Immature natural killer cell (primary cell): ENCODE measurements at places on chromosomes 11 and 22.

GRCh38 chr11:18710545-18710944, 12.0 kb downstream of the TMEM86A start:
- DNase-seq: no peak

DNA sequence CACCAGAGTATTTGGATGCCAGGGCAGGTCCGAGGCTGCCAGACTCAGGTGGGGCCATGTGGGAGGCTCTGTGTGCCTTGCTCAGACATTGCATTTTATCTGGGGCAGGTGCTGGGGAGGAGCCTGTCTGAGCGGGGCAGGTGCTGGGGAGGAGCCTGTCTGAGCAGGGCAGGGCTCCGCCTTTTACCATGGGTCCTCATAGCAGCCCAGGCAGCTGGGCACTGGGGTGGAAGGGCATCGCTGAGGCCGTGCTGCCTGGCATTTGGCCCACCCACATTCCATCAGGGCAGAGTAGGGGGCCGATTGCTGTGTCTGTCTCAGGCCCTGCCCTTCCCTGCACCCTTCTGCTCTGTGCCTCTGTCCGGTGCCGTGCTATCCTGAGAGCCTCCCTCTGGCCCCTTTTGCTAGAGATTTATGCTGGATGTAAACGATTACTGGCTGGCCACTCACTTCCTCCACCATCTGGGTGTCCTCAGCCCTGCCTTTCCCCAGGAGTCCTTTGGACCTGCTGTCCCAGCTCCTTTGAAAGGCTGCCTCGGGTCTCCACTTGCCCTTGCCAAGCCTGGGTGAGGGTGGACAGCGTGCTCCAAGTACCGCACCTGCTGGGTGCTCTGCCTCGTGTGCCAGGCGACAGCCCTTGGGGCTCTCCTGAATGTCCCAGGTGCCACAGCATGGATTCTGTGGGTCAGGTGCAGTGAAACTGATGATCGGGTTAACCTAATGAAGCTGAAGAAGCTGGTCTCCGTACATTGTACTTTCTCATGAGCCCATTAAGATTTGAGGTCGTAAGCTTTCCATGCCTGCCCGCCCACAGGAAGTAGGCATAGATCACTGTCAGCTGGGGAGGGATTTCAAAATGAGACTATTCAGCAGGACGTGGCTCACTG, 281.6 kb downstream of the TBC1D22A start:
- no peak for DNase-seq

- DNase-seq: no peak
Observed at GRCh38 chr11:68442433-68442832, 18.1 kb upstream of the PPP6R3 start.

GRCh38 chr11:96103721-96104120, 179.8 kb upstream of the MTMR2 start:
- no peak for DNase-seq

DNA sequence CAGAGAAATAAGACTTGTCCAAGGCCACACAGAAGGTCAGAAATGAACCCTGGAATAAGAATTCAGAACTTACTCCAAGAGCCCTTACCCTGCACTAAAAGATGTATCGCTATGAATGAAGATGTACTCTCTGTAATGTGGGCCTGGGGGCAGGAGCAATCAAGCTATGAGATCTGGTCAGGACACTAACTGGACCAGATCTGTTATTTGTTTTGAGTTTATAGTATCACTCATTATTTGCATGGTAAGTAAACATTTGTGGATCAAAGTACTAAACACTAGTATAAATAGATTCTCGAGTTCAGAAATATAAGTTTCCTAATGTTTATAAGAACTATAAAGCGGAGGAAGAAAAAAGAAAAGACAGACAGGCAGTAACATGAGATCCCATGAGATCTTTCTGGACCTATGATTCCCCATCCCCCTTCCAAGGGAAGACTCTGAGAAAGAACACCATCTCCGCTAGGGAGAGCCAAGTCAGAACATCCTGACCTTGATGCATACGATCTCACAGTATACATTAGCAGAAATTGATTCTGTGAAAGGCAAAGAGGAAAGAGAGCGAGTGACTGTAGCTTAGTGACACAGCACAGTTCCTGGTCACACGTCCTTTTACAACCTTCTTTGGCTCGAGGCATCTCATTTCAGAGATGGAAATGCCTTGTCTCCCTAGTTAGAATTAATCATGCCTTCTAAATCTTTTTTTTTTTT, 71.2 kb downstream of the USP35 start:
- DNase-seq: no peak

DNA sequence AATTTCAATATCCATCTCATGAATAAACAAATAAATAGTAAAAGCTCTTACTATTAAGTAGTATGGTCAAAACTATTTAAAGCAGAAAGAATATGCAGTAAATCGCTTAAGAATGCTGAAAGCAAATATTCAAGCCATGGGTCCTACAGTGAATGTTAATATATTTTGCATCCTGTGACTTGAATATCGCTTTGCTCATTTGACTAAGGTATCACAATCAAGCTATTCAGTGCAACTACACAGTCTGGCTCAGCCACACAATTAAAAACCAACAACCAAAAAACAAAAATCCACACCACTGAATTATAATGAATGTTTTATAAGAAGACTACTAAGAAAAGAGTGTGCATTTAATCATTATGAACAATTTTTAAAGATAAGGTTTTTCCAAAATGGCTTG, 45.3 kb downstream of the RAB6A start:
- no peak for DNase-seq

- no peak for DNase-seq
Observed at GRCh38 chr11:124081483-124081882, 33.8 kb upstream of the VWA5A start.

GRCh38 chr11:76554767-76555166, 109.9 kb downstream of the EMSY start:
- DNase-seq: no peak

DNA sequence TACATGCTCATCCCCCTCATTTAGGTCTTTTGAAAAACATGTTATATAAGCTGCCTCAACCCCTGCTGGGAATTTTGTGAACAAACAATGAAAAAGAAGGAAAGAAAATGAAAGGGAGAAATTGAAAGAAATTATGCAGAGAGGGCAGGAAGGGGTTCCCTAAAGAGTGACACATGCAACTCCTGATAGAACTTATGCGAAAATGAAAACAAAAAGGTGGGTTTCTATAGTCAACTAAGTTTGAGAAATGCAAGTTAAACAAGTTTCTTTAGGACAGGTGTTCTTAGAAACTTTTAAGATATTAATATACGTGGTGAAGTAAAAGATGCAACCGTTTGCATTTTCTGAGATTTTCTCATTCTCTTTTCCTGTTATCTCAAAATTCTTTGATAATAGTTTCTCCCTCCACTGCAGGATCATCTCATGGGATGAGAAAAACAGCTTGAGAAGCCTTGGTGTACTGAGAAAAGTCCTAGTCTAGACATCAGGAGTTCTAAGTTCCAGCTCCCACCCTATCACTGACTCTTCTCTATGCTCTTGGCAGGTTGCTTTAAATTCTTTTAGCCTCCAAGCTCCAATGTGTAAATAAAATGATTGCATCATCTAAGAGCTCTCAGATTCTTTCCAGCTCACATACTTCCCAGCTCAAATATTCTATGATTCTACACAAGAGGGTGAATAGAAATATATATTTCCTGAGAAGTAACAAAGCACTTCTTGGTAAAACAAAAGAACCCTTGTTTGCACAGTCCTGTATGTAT, 109.2 kb downstream of the FAM76B start:
- DNase-seq: no peak

DNA sequence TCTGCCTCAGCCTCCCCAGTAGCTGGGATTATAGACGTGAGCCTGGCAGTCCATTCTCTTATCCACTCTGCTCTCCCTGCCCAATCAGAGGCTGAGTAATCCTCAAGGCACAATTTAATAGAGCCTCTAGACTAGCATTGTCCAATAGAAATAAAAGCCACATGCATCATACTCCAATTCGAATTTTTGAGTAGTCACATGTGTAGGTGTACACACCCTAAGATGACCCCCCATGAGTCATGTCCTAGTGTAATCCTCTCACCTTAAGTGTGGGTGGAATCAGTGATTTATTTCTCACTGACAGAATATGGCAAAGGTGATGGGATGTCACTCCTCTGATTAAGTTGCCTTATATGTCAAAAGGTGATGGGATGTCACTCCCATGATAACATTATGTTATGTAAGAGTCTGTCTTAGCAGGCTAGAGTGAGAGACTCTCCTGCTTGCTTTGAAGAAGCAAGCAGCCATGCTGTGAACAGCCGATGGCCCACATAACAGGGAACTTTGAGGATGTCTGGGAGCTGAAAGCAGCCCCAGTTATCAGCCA, 61.3 kb downstream of the MN1 start:
- no peak for DNase-seq

DNA sequence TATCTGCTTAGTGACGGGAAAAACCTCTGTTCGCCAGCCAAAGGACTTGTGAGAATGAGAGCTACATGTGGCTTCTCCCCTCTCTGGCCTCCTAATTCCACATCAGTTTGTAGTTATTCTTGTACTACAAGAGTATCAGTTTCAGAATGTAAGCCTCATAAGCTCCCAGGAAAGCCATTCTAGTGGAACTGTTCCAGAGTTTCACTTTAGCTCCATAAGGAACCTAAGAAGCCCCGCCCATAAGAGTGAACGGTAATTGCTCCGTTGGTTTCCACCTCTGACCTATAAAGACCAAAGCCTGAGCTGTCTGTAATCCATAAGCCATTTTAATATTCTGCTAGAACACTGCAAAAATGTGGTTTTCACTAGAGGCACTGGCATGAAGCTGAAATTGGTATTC, 53.0 kb downstream of the SIK3 start:
- DNase-seq: no peak

DNA sequence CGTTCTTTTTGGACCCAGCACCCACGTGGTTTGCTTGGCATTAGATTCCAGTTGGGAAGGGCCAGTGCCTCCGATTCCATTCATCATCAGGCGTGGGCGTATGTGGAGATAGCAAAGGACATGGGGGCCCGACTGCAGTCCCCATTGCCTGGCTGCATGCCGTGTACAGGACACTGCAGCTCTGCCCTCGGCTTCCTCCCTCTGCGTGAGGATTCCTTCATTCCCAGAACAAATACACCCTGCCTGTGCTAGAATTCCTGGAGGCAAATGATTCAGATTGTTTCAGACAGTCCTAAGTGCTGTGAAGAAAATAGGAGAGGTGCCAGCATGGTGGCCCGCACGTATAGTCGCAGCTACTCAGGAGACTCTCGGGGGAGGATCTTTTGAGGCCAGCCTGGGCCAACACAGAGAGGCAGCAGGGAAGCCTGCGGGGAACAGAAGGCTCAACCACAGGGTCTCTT, 15.4 kb downstream of the DERL3 start:
- no peak for DNase-seq

DNA sequence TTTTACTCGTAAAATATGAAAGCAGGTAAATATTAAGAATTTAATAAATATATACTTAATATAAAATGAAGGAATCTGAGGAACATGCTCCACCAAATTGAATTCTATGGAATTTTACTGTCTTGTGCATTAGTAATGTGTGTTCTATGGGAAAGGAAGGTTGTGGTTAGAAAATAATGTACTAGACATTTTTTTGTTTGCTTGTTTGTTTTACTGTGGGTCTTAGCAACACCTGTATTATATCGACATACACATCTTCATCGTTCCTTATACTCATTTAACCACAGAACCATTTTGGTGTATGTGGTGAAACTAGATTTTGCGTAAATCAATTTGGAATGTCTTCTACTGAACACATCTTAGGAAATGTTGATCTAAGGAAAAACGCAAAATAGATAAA, 114.1 kb upstream of the MTMR2 start:
- no peak for DNase-seq

DNA sequence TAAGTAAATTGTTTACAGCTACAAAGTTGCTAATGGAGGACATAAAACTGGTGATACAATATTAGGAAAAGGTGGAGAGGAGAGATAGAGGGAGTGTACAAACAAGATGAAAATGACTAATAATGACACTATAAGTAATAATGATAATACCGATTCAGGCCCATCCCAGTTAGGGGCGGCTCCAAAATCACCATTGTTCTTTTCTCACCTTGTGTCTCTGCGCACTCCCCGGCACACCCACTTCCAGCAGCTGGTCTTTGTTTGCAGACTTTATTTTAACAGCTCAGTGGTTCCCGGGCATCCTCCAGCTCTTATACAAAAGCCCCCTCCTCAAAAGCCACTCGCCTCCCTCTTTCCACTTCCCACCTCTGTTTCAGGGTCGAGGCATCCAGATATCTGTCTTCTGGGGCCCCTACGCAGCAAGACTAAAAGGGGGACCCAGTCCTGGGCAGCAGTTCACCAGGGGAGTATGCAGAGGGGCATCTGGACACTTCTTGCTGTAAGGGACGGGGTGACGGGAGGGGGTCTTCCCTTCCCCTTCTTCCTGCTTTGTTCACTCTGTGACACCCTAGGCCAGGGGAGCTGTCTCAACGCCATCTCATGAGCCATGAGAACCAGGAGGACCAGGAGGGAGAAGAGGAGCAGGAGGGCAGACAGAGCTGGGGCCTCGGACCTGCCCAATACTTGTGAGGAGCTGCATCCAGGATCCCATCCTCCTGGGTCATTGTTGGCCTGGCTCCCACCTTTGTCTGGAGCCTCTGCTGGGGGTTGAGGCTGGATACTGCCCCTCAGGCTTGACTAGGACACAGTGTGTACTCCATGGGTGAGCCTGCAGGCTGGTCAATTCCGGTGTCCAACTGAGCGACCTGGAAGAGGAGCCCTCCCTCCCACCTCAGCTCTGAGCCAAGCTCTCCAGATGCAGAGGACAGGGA, 2.7 kb downstream of the APOL2 start:
- DNase-seq: no peak

DNA sequence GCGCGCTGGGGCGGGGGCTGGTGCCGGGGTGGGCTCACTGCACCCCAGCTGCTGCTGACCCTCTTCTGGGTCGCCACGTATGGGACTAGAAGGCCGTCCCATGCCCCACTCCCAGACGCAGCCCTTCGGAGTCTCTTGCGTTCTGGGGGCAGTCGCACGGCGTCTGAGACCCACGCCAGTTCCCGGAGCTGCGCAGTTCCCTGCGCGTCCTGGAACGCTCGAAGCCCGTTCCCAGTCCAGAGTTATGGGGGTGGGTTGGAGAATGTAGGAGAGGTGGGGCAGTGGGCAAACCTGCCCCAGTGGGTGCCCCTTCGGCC, 375 bp downstream of the LAYN start:
- no peak for DNase-seq

DNA sequence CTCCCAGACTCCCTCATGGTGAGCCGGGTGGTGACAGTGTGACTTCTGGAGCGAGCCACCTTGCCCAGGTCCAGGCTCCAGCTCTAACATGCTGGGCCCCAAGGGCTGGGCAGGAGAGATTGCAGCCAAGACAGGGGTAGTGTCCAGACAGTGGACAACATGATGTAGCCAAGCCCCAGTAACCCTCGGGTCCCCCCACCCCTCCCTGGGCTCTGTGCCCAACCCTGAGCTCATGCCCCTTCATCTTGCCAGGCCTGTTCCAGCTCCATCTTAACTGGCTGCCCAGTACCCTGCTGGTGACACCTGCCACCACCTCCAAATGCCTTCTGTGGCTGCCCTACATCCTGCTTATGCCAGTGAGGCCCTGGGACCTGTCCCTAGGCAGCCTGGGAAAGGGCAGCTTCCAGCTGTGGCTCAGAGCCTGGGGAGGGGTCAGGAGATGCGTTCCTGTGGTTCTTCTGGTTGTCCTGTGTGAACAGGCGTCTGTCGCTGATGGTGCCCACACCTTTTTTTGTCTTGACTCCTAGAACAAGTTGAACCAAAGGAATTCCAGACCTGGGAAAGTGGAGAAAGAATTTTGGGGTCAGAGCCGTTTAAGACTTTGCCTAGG, 12.5 kb upstream of the SYT12 start:
- DNase-seq: no peak
